ENCODE measurements at places on chromosomes 6 and 20.

GRCh38 chr6:140182821-140183220, 808.4 kb upstream of the CITED2 start:
- no peak for DNase-seq

DNA sequence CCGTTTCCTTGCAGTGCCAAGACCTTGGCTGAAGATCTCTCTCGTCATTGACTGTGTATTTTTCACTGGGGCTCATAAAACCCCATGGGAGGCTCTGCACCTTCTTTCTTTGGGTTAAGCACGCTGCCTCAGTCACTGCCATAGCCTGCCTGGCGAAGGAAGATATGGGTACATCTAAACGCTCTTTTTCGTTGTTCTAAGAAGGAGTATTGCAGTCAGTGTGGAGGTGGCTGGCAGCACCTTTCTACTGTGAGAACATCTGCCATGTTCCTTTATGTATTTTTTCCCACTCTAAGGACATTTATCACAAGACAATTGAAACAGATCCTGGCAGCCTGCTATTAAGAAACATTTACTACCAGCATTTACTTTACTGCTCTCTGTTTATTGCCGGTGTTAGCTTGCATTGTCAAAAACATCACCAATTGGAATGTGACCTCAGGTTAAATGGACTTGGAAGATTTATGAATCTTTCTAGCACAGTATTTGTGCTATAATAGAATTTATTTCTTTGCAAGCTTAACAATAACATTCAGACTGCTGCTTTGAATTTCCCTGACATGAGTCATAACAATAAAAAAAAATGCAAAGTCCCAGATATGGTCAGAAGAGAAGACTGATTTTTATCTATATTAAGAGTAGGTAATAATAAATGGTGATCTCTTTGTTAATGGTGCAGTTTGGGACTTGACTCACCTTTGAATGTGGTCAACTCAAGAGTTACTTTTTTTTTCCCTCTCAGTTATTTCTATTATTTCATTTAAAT, 62.2 kb upstream of the CLDN20 start:
- no peak for DNase-seq

GRCh38 chr6:90645634-90646033, 58.8 kb upstream of the MAP3K7 start:
- no peak for DNase-seq

DNA sequence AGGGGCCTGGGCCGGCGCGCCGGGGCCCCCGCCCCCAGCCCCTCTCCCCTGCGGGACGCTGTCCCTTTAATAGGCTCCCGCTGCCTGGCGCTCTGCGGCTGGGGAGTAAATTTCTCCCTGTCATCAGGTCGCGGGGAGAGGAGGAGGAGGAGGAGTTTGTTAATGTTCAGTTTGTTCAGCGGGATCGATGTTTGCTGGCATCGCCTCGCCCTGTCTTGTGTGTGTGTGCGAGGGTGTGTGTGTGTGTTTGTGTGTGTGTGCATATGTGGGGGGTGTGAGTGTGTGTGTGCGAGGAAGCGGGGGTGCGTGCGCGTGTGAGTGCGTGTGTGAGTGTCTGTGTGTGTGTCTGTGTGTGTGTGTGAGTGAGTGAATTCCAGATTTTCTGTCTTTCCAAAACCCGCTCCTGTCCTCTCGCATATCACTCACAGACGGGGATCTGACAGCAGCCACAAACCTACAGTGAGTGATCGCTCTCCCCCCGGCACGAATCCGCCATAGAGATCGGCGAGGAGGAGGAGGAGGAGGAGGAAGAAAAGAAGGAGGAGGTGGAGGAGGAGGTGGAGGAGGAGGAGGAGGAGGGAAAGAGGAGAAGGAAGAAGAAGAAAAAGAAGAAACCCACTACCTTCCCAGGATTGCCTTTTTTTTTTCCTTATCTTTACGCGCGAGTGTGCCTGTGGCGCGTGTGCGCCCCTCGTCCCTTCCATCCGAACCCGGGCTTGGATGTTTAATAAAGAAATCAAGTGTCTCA, at the start of gene TSHZ2:
TSHZ2 (plus strand) TSS at position 169 of the 748 bp plus-strand sequence. CDS start 936 bp downstream, outside the sequence.
- peak; percentile 81 for DNase-seq

- no peak for DNase-seq
Measured at GRCh38 chr6:4396044-4396443, 260.7 kb upstream of the ECI2 start.

DNA sequence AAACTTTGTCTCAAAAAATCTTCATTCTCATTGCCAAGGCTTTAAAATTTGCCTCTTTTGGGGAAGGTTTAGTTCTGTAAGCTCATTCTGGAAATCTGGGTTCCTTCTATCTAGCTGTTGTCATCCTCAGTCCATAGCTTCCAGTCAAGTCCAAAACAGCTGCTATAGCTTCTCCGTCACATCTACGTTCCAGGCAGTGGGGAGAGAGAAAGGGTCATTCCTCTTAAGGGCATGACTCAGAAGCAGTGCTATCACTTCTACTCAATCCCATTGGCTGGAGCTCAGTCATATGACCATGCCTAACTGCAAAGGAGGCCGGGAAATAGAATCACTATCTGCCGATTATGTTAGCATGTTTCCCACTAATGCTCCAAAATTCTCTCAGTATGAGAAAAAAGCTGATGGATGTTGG, 141.4 kb upstream of the PTPN1 start:
- DNase-seq, result no peak

DNA sequence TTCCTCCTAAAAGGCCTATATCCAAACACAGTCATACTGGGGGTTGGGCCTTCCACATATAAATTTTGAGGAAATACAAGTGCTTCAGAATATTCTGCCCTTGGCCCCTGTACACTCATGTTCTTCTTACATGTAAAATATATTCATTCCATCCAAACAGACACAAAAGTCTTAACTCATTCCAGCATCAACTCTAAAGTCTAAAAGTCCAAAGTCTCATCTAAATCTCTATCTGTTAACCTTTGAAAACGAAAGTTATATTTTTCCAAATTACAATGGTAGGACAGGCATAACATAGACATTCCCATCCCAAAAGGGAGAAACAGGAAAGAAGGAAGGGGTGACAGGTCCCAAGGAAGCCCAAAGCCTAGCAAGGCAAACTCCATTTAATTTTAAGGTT, 215.4 kb upstream of the THBS2 start:
- no peak for DNase-seq

DNA sequence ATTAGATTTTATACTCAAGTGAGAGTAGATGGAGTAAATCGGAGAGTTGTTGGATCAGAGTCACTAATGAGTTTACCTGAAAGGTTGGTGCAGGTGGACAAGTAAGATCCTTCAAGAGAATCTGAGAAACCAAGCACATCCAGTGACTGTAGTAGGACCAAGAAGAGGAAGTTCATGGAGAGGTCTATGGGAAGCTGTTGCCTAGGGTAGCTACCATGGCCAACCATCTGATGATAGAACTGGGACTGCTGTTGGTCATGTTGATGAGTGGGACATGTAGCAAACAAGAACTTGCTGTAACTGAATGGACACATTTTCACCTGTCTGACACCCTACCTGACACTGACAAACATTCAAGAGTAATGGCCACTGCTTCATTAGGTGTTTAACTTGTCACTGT, 11.3 kb upstream of the ADGB start:
- no peak for DNase-seq

DNA sequence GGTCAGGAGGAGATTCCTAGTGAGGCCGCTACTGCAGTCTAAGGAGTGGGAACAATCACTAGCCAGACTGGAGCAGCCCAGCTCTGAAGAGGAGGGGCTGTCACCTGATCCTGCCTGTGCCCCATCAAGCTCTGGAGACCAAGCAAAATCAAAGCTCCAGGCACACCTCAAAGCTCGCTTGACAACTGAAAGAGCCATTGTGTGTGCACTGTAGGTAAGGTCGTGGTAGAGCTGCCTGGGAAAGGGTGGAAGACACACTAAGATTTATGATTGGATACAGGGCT, 58.2 kb downstream of the CSE1L start:
- no peak for DNase-seq

DNA sequence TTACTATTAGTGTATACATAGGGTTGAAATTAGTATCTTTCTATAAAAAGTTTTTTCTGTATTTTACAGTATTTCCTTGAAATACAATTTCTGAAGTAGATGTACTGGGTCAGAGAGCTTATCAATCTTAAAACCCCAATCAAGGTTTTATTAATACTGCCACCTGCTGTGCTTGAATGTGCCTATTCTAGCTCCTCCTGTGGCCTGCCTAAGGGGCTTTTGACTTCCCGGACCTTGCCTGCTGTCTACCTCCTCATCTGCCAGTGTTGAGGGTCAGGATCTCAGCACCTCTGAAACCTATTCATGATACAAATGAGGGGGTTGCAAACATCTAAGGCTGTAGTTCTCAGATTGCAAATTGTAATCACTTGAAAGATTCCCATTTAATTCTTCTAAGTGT, 9.2 kb downstream of the PACRG start:
- no peak for DNase-seq

DNA sequence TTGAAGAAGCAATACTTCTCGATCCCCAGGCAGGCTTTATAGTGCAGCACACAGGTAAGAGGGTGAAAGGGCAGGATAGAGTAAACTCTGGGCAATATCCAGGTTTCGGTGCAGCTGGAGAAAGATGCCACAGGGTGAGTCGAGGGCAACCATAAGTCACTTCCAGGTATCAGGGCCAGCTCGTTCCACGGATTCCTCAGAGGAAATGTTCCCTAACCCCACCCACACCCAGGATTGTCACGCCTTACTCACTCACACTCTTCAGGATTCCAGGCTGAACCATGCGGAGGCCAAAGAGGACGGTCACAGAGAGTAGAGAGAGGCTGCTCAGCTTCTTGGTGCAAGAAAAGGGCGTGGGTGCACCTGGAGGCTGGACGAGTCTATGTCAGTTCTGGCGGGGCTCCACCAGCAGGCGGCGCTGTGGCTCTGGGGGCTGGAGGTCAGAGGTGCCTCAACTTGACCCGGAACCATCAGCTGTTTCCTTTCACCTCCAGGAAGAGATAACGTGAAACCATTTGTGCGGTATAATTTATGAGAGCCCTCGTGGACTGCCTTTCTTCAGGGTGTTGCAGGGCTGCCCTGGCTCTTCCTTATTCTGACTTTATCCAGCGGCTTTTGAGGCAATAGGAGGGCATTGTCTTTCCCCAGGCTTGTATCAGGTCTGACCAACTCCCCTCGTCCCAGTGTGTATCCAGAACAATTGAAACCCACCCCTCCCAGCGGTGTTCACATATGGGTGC, 14.5 kb upstream of the WFDC12 start:
- DNase-seq, result no peak

GRCh38 chr20:32605167-32605656, 20.1 kb upstream of the NOL4L start:
- no peak for DNase-seq

Measured in muscle of arm (tissue), 14 donors.